ENCODE measurements at places on chromosomes 13 and 19.

DNA sequence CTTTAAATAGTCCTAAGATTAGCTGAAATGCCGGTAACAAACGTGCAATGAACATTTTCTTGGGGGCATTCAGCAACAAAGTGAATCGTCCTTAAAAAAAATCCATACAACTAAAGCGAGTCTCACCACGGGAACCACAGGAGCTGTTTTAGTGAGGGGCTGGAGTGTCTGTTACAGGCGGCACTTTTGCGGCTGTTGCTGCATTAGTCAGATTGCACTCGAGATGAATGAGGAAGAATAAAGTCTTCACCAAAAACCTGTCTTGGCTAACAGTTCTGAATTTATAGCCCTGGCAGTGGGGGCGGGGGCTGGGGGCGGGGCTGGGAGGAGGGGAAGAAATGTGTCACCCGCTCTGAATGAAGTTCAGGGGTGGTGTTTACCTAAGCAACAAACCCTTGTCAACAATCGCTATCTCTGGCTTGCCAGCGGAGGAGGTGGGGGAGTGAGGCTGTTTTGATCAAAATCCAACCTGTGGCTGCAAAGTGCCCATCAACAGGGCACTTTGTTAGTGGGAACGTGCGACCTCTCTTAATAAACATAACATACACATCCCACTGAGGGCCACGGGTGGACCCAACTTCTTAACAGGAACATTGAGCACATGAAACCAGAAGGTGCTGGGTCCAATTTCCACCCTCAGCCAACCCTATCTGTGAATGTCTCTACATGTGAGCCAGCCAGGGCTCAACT is 44.5 kb downstream of the RFX2 start:
- no peak for DNase-seq

DNA sequence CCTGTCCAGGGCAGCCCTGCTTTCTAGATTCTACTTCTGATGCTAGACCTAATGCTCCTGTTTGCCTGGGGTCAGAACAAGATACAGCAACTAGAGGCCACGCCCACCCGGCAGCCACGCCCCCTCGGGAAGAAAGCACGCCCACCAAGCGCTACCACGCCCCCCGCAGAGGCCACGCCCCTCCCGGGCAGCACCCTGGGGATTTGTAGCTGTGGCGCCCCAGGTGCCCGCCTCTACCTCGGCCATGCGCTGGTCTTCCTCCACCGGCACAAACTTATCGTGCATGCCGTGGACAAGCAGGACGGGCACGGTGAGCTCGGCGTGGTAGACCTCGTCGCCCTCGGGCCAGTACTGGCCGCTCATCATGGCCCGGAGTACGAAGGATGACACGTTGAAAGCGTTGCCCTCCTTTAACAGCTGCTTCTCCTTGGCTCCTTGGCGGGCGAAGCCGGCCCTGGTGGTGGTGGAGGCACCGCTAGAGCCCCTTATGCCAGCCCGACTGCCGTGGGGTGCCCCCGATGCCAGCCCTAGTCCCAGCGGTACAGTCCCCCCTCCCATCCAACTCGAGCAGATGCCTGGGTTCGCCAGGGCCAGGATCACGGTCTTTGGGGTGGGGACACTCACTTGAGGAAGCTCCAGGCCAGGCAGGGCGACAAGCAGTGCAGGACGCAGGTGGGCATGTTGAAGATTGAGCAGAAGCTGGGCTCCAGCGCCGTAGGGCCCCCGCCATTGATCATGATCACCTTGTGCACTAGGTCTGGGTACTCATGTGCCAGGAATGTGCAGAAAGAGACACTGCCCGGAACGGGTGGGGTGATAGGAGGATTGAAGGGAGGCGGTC is 9.0 kb downstream of the ABHD8 start:
- DNase-seq: no peak

- no peak for DNase-seq
Measured at GRCh38 chr19:34559045-34559444, 77.5 kb downstream of the WTIP start.

- no peak for DNase-seq
Measured at GRCh38 chr13:48492470-48493065, 40.3 kb downstream of the RCBTB2 start.

GRCh38 chr19:29658221-29658991 is 6.9 kb upstream of the PLEKHF1 start:
- DNase-seq: no peak

DNA sequence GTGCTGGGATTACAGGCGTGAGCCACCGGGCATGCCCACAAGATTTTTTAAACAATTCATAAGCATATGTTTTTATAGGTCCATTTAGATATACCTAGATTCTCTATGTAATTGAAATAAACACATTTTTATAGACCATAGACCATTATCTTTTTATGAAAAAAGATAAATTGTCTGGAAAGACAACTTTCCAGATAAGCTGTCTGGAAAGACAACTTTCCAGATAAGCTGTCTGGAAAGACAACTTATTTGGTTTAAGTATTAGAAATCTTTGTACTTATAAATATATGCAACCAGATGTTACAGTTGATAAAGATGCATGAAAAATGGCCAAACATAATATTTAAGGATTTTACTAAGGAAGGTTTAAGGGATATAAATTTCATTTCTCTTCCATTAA is 538.5 kb downstream of the GPC6 start:
- no peak for DNase-seq

GRCh38 chr13:26706381-26706780 is 54.2 kb downstream of the GPR12 start:
- DNase-seq: no peak

DNA sequence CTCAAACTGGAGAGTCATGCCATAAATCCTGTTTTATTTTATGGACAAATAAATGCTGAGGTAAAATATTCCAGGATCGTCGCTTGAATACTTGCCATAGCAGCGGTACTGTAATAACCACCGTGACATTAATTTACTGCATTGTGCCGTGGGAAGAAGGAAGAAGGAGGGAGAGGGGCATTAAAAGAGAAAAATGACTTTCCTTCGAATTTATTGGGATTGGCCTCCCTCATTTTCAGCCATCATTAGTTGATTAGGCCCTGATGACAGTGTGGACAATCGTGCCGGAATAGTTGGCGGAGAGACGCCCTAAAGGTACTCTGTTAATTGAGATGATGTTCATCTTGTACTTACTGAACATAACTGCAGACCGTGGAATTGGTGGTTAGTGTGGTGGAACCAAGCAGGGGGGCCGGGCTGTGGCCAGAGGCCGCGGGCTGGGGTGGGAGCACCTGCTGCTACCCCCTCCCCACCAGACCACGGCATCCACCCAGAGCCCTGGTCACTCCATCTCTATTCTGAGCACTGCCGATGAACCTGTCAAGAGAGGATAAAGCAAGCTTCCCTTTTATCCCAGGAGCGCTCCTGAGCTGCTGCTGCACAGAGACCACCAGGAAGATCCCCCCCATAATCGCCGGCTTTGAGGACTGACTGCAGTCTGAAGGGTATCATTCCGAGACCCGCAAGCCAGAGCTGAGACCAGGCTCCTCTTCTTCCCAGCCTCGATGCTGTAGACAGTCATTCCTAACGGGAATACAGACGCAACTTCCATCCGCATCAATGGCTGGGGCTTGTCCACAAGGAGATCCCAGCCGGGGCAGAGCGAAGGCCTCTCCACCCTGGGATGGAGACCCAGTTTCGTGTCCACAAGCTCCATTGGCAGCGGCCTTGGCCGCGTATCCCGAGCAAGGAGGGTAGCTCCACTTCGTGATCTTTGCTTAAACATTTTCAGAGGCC is 168.3 kb upstream of the TSHZ3 start:
- DNase-seq: no peak

GRCh38 chr13:80307401-80307987 is 33.4 kb downstream of the SPRY2 start:
- DNase-seq: no peak

GRCh38 chr13:105971312-105971711 is 564.1 kb downstream of the EFNB2 start:
- DNase-seq: no peak

DNA sequence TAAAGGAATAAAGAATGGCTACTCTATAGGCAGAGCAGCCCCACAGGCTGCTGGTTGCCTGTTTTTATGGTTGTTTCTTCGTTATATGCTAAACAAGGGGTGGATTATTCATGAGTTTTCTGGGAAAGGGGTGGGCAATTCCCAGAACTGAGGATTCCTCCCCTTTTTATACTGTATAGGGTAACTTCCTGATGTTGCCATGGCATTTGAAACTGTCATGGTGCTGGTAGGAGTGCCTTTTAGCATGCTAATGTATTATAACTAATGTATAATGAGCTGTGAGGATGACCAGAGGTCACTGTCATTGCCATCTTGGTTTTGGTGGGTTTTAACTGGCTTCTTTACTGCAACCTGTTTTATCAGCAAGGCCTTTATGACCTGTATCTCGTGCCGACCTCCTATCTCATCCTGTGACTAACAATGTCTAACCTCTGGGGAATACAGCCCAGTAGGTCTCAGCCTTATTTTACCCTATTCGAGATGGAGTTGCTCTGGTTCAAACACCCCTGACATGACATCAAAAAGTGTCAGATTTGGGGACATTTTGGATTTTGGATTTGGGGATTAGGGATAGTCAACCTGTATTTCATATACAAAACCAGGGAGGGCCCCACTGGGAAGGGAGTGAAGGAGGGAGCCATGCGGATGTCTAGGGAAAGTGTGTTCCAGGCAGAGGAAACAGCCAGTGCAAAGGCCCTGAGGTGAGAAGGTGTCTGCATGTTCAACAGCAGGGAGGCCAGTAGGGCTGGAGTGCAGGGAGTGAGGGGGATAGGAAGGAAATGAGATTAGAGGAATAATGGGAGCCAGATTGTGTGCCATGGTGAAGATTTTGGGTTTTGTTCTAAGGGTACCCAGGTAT is 10.9 kb downstream of the FXYD5 start:
- no peak for DNase-seq

GRCh38 chr19:47226426-47227351 is 4.3 kb downstream of the BBC3 start:
- no peak for DNase-seq

- DNase-seq: no peak
Measured at GRCh38 chr19:58154287-58154678, 3.7 kb upstream of the ZNF329 start.

DNA sequence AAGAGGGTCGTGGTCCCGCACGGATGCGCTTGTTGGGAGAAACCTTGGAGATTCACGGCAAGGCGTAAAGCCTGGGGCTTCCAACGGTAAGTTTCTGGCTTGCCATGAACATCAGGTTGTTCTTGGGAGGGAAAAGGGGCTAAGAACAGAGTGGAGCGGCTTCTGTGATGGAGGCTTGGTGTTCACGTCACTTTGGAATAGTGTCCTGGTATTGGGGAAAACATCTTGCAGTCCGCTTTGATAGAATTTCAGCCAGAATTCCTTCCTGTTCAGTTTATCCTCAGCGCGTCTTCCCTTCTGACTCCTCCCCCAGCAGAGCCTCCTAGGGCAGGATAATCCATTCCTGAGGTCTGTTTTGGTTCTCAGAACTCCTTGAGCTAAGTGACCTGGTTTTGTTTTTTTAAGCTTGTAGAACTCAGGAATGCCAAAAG is 2.0 kb downstream of the KCTD15 start:
- no peak for DNase-seq

- DNase-seq: no peak
Measured at GRCh38 chr19:42172261-42172660, 40.0 kb upstream of the POU2F2 start.

DNA sequence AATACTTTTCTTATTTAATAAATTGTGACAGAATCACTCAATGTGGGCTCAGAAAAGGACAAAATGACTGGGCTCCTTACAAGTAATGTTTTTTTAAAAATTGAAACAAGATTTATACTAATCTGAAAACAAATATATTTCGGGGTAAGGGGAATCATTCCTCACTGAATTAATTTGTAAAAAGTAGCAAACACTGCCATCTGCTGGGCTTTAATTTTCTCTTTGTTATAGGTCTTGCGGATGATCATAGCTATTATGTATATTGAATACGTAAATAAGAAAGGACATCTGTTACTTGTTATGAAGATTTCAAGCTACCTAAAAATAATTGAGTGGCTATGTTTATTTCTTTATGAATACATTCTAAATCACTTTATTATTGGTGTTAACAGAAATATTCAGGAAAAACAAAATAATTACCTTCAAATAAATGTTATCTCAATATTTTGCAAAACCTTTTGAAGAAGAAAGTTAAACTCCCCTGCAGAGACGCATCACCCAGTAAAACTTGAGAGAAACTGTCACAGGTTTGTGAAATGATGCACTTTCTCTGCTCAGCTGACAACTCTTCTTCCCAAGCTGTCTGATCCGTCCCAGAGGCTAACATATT is 17.8 kb upstream of the ENOX1 start:
- DNase-seq: no peak

DNA sequence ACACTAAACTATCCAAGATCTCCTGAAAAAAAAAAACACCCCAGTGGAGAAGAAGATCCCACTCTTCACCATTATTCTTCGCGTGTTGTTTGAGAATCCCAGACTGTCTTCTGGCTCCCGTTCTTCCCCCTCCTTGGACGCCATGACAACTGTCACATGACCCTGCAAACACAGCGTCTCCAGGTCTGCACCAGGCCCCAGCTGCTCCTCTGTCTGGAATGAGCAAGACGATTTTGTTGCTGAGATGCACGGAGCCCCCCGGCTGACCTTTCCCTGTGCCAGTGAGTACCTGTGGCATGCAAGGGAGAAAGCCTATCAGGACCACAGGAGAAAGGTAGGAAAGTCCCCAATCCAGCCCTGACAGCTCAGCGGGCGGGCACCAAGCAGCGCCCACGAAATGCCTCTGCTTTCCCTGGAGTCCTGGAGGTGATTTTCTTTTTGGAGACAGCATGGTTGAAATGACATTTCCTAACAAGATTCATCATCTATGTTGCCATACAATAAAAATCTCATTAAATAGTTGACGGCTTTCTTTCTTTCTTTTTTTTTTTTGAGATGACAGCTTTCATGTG is at the start of gene CFAP97D2:
Gene CFAP97D2 (plus strand): TSS at position 171 of the 572 bp plus-strand sequence. CDS start 74 bp downstream, at position 245.
- no peak for DNase-seq

DNA sequence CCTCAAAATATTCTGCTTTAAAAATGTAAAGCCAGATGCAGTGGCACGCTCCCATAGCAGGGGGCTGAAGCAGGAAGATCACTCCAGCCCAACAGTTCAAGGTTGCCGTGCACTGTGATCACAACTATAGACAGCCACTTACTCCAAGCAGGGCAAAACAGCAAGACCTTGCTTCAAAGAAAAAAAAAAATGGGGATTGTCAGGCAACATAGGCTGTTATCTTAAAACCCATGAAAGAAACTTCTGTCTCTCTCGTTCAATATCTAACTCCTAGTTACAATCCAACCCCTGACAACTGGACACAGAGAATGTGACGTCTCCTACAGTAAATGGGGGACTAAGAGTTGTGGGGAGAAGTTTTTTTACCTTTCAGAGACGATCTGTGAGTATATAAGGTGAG is 17.4 kb downstream of the ELF1 start:
- DNase-seq: no peak

DNA sequence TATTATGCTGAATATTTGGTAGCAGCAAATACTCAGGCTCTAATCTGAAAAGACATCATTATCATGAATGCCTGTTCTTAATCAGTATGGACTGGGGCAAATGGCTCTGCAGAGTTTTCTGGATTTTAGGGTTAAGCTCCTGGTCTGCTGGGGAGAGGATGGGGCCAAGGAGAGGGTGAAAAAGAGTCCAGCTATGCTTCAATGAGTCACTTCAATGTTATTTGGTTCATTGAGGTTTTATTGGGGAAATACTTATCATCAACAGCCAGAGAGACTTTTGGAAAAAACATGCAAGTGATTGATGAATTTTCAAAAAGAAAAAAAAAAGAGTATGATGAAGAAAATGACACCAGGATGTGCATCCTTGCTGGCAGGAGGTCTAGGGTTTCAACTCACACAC is 278.3 kb downstream of the UQCRFS1 start:
- no peak for DNase-seq

All from caudate nucleus (tissue), 63 donors.